Stimulated activated CD8-positive, alpha-beta memory T cell treated with anti-CD3 and anti-CD28 coated beads, Interleukin-4, amount 100 ng/mL, for 1 hour (primary cell): ENCODE measurements at places on chromosomes 2 and 18.

DNA sequence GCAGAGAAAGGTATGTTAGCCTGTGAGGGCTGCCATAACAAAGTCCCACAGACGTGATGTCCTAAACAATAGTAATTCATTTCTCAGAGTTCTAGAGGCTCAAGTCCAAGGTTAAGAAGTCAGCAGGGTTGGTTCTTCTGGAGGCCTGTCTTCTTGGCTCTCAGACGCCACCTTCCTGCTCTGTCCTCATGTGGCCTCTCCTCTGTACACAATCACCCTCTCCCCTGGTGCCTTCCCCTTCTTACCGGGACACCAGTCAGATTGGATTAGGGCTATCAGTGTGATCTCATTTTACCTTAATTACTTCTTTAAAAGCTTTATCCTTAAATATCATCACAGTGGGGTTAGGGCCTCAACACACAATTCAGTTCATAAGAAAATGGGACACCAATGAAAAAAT lies 860.5 kb downstream of the RNF144A start:
- no peak for DNase-seq

DNA sequence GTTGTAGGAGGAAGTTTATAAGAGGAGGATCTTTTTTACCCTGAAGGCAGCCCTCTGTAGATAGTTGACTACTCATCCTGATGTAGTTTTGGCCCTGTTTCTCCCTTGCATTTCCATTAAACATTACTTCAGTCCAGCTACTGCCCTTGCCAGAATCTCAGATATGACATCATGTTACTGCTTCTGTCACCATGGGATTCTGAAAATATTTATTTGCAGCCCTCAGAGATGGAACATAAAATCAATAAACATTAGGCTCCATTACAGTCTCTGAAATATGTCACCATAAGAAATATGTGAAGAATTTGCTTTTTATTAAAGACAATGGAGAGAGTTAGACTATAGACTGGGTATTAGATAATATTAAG lies 68.7 kb upstream of the STK39 start:
- no peak for DNase-seq

- no peak for DNase-seq
Observed at GRCh38 chr2:230913406-230914143, 11.5 kb downstream of the GPR55 start.

GRCh38 chr2:177535958-177536504 lies 143.5 kb downstream of the AGPS start:
- DNase-seq = no peak

- no peak for DNase-seq
Observed at GRCh38 chr2:239463541-239464165, 62.8 kb upstream of the HDAC4 start.
